ENCODE measurements at places on chromosomes 5 and 9.

GRCh38 chr5:151107084-151107483 is 26.2 kb upstream of the TNIP1 start:
- no peak for DNase-seq

- no peak for DNase-seq
These were observed 27.0 kb downstream of the PRUNE2 start for GRCh38 chr9:76878933-76879332.

- DNase-seq: no peak
These were observed 157.5 kb upstream of the IER5L start for GRCh38 chr9:129335464-129336129.

- no peak for DNase-seq
These were observed 31.0 kb upstream of the TCF7 start for GRCh38 chr5:134083517-134083916.

- peak; percentile 95 for DNase-seq
These were observed 4.7 kb upstream of the TUBB4B start for GRCh38 chr9:137236238-137236935.

GRCh38 chr9:133332381-133332730 is 3.6 kb downstream of the SURF6 start:
- no peak for DNase-seq

DNA sequence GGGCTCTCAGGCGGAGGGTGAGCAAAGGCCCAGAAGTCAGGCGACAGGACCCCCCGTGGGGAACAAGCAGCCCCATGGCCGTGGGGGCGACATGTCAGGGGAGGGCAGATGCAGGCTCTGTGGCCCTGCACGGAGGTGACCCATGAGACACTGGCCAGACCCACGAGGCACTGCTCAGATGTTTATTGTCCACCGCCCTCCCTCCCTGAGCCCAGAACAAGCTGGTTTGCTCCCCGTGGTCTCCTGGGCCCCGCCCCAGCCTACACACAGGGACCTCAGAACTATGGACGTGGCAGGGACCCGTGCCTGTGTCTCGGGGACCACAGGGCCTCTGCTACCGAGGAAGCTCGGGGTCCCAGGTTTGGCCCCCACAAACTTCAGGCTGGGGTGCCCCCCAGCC is 1.9 kb downstream of the FUT7 start:
- DNase-seq: no peak
